ENCODE measurements at places on chromosomes 6 and 20.

DNA sequence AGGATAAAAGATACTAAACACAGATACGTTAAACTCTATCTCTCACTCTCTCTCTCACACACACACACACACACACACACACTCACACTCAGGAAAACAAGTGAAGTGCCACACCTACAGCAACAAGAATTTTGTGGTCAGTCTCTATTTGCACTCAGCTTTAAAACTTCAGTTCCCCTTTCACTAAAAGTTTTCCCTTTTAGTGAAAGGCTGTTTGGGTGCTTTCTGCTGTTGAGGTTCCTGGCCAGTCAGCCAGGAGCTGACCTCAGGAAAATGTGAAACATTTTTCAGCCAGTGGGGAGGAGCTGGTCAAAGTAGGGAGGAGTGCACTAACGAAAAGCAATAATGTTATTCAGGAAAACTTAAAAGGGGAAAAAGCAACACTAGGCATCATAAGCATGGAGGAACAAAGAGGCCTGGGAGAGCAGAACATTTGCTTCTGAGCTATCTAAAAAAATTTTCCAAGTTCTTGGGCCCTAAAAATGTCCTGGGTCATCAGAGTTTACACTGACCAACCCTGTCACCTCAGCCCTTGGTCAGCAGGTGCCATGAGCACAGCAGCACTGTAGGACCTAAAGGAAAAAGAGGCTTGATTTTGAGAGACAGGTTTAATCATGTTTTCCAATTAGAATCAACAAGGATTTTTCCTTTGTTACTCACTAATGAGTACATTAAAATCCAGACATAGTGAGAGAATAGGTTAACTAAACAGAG, 30.7 kb upstream of the NT5E start:
- DNase-seq = no peak

GRCh38 chr20:59733351-59733750, 129.0 kb downstream of the PHACTR3 start:
- no peak for DNase-seq

DNA sequence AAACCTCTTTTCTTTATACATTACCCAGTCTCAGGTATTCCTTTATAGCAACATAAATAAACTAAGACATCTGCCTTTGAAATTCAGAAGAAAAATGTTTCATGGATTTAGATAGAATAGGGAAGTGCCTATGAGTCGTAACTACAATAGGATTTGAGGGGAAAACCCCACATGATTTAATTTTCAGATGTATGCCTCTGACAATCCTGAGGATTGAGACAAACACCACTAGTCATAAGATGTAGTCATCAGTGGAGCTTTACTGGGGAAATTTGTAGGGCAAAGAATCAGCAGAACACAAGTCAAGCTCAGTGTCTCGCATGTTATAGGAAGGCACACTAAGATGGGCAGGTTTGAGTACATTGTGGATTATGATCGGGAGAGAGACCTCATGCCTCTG, 566.4 kb downstream of the BMP2 start:
- no peak for DNase-seq

GRCh38 chr6:83770910-83771309, 62.0 kb upstream of the SNAP91 start:
- DNase-seq = no peak

DNA sequence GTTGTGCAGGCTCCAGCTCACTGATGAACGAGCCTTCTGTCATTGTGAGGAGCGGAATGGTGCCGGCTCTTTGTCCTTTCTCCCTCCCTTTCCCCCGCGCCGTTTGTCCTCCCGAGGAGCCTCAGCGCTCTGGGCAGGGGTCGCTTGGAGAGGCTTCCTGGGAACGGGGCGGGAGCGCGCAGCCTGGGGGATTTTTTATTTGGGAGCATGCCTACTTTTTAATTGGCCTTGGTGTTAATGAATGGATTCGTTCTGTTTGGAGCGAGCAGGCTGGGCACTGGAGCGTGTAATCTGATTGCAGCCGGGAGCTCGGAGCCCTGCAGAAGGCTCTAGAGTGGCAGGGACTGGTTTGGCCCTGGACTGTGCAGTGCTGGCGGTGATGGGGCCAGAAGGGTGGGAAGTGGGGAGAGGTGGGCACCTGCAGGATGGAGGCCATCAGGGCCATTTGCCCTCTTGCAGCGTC, 118.8 kb downstream of the CDH4 start:
- DNase-seq = no peak

- no peak for DNase-seq
These were observed 12.4 kb downstream of the GABBR1 start for GRCh38 chr6:29620630-29621029.

DNA sequence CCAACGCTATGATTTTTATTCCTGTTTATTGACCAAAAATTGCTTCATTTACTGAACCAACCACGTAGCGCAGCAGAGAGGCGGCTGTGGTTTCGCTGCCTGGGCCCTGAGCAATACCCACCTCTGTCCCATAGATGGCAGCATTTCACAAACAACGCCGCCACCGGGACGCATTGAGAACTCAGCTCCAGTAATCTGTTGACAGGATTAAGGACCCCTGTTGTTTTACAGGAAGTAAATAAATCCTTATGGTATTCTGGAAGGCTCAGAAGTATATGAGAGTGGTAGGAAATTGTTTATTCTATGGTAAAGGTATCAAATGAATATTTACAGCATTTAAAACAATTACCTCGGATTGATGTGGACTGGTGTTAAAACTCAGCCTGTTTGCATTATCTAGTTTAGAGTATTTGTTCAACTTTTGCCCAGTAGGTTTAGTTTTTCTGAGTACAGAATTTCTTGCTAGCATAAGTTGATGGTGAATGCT, 547.9 kb upstream of the SLC35B3 start:
- no peak for DNase-seq

- no peak for DNase-seq
These were observed 497.2 kb upstream of the CDH4 start for GRCh38 chr20:60754856-60755255.

DNA sequence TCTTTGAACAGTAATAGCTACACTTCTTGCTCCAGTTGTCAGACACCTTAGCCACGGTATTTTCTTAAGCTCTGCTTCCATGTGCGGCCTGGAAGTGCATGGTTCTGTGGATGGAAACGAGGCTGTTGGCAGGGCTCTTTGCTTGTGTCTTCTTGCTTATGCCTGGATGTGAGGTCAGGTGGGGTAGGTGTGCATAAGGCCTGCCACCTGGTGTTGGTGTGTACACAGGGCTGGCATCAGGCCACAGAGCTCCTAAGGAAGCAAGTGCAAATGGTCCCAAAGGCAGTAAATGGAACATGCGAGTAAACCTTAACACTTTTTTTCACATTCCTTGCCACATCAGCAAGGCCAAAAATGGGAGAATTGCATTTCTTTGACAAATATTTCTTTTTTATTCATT, 158.1 kb upstream of the GMDS start:
- no peak for DNase-seq

DNA sequence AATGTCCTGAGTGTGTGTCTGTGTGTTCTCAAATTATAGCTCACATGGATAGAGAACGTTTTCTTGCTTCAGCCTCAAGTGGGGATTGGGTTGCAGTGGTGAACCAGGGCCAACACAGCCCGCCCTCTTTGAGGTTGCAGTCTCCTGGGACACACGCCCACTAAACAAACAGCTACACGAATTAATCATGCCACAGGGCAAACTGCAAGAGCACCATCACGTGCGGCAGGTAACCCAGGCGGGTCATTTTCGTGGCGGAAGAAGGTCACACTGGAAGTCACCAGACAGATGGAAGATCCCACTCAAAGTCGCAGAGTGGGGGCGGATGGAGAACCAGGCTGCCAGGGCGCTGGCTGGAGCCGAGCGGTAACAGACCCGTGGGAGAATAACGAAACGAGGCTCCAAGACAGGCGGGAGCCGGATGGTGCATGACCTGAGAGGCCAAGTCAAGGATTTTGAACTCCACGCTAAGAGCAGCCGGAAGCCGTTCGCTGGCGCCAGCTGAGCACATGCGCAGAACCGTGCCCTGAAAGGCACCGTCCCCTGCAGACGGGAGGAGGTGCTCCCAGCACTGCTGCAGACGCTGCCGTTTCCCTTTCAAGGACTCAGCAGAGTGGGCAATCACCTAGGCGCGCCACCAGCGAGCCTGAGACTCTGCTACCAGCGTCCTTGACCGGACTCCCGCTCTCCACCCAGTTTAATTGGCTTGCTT, 10.7 kb downstream of the DLL1 start:
- DNase-seq = no peak

GRCh38 chr6:9103876-9104521, 668.7 kb upstream of the SLC35B3 start:
- DNase-seq = no peak

DNA sequence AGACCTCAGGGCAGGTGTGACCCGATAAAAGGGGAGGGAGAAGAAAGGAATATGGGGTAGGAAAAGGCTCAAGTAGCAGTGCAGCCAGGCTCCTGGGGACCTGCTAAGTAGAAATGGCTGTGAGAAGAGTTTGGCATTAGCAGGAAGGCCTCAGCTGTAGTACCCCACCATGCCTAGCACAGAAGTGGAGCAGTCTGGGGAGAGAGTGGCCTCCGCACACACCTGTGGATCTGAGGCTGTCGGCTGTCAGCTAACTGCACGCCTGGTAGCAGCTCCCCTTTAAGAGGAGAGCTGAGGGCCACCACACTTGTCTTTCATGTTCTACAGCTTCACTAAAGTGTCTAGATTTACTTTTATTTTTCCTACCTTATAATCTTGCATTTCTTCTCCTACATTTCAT, 24.6 kb downstream of the PDE7B start:
- DNase-seq = no peak

- DNase-seq = no peak
These were observed 48.9 kb downstream of the ATXN1 start for GRCh38 chr6:16712255-16712930.

- DNase-seq = no peak
These were observed 235.0 kb upstream of the GMDS start for GRCh38 chr6:2480267-2480966.

- DNase-seq = no peak
These were observed 13.5 kb upstream of the NT5E start for GRCh38 chr6:85436411-85436810.

DNA sequence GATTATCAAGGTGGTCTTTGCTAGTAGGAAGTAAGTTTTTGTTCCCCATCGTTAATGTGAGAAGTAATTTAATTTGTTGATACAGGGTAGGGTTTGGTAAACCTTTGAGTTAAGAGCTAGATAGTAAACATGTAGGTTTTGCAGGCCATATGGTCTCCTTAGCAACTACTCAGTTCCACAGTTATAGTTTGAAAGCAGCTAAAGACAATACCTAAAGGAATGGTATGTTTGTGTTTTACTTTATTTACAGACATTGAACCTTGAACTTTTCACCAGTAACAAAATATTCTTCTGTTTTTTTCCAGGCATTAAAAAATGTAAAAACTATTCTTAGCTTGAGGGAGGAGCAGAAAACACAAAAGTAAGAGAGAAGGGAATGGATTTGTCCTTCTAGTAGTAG, 1.7 kb downstream of the CAP2 start:
- DNase-seq = no peak

- DNase-seq = no peak
These were observed 220.0 kb downstream of the GRIK2 start for GRCh38 chr6:101613556-101613955.

GRCh38 chr6:43367245-43367984, 2.0 kb downstream of the ZNF318 start:
- DNase-seq = no peak

- DNase-seq = no peak
These were observed 42.0 kb upstream of the PXDC1 start for GRCh38 chr6:3793545-3793944.

- no peak for DNase-seq
These were observed 163.2 kb downstream of the BMP7 start for GRCh38 chr20:57103146-57103800.

DNA sequence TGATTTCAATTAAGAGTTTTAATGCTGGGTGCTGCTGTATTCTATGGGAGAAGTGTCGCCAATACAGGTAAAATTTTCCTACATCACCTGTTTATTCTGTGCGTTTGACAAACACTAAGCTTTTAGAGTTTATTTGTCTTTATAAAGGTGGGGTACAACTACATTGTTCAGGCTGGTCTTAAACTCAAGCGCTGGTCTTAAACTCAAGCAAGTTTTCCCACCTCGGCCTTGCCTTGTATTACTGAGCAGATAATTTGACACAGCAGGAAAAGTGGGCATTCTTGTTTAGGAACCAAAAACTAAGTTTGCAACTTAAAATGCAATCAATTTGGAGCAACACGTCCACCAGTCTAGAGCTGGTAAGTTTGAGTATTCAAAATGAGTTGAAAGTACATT, 112.9 kb upstream of the BTN3A2 start:
- no peak for DNase-seq

- DNase-seq = no peak
These were observed 13.9 kb upstream of the ADGRF5 start for GRCh38 chr6:46935687-46936086.

- DNase-seq = no peak
These were observed 20.4 kb downstream of the ACSS1 start for GRCh38 chr20:25037288-25038102.

- no peak for DNase-seq
These were observed 36.0 kb upstream of the PLN start for GRCh38 chr6:118511930-118512715.

GRCh38 chr20:36582322-36582721, 8.9 kb downstream of the TGIF2 start:
- DNase-seq = no peak

DNA sequence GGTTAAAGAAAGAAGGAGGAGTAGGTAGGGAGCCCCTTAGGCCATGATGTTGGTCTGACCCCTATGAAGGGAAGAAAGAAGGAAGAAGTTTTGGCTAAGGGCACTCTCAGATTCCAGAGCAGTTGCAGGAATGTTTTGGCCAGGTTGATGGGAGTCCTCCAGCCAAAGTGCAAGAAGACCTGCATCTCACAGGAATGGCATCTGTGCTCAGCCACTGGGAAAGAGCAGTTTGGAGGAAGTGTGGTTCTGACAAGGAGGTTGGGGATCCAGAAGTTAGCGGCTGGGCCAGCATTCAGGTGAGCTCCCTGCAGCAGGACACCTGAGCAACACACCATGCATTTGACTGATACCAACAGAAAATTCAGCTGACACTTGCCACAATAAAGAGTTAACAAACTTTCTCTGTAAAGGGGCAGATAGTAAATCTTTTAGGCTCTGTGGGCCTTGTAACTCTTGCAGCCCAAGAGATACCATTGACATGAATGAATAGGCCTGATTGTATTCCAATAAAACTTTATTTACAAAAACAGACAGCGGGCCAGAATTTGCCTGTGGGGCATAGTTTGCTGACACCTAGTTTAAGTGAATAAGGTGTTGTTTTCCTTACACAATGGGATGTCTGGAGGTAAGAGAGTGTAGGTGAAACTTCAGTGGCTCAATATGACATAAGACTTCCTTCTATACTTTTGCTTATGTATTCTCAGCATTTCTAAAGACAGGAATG, 71.0 kb downstream of the EDN1 start:
- DNase-seq = no peak

- no peak for DNase-seq
These were observed 192.3 kb downstream of the UTRN start for GRCh38 chr6:144477396-144477795.

DNA sequence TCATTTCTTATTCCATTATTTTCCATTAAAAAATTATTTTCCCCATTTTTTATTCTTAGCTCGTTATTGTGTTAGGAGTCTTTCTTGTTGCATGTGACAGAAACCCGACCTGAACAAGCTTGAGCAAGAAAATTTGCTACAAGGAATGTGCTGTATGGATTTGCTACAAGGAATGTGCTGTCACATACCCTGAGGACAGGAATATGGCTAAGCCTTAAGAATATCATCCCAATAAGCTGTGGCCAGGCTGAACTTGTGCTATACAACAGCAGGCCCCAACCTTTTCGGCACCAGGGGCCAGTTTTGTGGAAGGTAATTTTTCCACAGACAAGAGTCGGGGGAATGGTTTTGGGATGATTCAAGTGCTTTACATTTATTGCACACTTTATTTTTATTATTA, 114.0 kb downstream of the TRMT11 start:
- DNase-seq = no peak
